ENCODE measurements at places on chromosomes 1 and 21.

DNA sequence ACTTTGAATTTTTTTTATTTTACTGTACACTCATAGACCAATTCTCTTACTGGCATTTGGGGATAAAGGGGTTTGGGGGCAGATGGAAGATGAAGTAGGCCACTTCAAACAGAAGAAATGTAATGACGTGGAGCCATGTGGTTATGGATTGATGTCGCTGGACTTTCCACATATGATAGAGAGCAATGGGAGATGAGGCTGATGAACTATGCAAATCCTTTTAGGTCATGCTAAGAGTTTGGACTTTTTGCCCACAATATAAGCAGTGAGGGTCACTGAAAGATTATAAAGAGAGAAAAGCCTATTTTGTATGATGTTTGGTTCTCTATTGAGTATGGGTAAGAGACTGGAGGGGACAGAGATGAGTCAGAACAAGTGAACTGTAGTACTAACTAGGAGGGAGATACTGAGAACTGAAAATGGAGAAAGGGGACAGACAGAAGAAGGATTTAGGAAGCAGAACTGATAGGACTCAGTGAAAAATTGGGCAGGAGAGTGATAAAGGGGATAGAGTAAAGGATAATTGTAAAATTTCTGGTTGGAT is 9.2 kb downstream of the C1orf21 start:
- no peak for DNase-seq

DNA sequence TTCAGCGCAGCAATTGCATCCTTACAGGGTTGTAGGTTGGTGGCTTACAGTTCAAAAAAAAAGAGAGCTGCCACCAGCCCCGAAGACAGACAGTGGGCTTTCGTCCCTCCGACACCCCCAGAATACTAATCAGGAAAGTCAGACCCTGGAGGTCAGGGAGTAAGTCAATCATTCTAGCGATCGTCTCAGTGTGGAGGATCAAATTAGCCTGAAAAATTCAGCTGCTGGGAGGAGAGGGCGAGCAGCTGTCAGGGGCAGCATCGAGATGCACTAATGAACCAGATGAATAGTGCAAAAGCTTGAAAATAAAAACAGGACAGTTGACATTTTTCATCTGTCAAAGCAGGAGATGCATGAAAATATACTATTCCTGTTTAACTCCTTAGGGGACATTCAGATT is 138.4 kb downstream of the NEK7 start:
- DNase-seq = no peak

- DNase-seq = no peak
Measured at GRCh38 chr1:52571783-52572182, 18.9 kb upstream of the TUT4 start.

- no peak for DNase-seq
Measured at GRCh38 chr1:154869351-154870114, 548 bp downstream of the KCNN3 start.

GRCh38 chr1:226351709-226352108 is 42.7 kb upstream of the LIN9 start:
- no peak for DNase-seq

DNA sequence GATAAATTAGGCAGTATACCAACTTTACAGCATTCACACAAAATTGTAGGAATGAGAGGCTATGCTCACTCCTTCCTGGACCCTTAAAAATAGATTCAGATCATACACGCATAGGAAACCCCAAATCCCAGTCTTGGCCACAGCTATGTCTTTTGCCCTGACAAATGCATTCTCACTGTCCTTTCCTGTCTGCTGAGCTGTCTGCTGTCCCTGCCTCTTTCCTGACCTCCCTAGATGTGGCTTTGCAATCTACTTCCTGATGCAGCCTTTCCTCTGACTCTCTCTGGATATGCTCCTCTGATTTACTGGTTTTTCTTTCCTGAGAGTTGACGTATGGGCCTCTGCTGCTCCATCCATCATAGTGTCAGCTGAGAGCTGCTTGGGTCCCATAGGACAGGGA is 59.8 kb upstream of the SLC35F3 start:
- DNase-seq = no peak

- DNase-seq = no peak
Measured at GRCh38 chr1:44110916-44111315, 7.7 kb upstream of the KLF17 start.

- peak; percentile 70 for DNase-seq
Measured at GRCh38 chr1:39204441-39205081, at the start of gene MACF1. Gene MACF1 (plus strand): TSS chr1:39204695. CDS start chr1:39205023, 328 bp downstream.

DNA sequence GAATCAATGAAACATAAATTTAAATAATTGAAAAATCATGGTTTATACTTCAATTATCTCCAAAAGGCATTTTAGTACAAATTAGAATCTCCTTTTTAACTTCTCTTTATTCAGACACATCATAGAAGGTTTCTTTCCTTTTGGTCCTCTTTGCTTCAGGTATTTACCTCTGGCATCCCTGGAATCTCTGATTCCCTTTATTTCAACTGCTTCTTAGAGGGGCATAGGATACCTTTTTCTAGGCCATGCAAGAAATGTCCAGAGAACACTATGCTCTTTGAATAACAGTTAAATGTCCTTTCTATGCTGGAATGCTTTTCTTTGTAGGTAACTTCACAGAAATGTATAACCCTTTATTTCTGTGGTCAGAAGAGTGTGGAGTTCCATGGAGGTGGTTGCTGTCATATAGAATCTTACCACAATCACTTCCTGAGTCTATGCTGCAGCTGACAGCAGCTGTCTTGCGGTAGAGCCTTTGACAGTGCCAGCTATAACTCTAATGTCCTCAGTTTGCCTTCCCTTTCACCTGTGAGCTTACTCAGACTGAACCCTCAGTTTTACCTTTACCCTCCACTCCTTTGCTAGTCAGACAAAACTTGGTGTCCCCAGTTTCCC is 8.6 kb downstream of the LAMC2 start:
- no peak for DNase-seq

DNA sequence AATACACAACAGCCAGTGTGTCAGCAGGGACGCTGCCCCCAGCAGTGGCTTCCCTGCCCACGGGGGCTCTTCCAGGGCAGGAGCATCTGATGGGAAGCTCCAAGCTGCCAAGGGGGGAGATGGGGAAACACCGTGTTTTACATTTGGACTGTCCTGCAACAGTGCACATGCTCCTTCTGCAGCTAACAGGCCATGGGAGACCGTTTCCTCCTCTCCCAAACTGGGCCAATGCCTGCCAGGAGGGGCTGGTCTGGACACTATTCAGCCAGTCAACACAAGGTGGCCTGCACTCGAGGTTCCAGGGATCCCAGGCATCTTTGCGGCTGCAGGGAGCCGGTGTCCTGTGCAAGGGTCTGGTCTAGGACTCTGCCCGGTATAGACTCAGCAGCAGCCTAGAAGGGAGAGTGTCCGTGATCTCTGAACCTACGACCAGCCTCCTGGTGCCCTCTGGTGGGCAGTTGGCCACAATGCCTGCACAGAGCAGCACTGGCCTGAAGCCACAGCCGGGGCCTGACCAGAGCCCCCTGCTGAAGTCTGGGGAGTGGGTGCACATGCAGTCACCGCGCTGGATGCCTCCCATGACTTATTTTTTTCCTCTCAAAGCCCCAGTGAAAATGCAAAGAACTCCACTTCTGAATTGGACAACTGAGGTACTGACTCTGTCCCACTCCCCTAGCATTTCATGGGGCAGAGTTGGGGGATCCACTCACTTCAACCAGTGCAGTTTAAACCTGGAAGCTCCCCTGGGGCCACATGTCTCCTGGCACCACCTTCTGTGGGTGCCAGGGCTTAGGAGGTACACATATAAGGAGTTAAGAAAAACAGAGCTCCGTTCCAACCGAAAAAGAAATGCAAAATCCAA is 33.3 kb downstream of the RCC2 start:
- DNase-seq = peak; percentile 87

- DNase-seq = peak; percentile 41
Measured at GRCh38 chr1:204560590-204561150, 44.5 kb downstream of the MDM4 start.

- no peak for DNase-seq
Measured at GRCh38 chr1:118949315-118949714, 38.8 kb downstream of the TBX15 start.

DNA sequence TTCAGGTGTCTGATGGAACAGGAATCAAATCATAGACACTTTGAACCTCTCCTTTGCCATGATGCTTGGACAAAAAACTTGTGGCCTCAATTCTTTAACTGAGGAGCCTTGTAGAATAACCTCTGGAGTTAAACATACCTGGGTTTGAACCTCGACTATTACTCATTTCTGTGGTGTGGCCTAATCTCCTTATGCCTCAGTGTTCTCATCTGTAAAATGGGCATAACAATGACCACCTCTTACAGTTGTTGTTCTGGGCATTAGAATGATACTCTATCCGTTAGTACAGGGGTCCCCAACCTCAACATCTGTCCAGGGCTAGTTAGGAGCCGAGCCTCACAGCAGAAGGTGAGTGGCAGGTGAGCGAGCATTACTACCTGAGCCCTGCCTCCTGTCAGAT is 137.2 kb downstream of the ROR1 start:
- no peak for DNase-seq

- DNase-seq = peak; percentile 22
Measured at GRCh38 chr1:224245188-224245587, 62.1 kb downstream of the DEGS1 start.

- DNase-seq = no peak
Measured at GRCh38 chr1:33736496-33736895, 127.4 kb upstream of the HMGB4 start.

DNA sequence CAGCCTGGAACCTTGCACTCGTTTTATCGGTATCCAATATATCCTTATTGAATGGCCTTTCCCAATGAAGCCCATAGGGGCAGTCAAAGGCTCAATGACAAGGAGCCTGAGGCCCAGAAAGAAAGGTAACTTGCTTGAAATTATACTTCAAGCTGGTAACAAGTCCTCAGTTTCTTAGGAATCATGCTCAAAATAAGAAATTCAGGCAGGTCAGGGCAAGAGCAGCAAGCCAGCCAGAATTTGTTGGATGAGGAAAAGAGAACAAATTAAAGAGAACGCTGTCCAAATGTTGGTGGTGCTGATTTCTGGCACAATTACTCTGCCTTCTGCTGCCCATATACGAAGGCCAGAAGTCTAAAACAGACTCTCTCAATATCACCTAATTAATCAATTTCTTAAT is 77.6 kb downstream of the DDX20 start:
- peak; percentile 17 for DNase-seq

- no peak for DNase-seq
Measured at GRCh38 chr1:240820816-240821215, 208.9 kb upstream of the GREM2 start.
